ENCODE measurements at places on chromosomes 2 and 18.

DNA sequence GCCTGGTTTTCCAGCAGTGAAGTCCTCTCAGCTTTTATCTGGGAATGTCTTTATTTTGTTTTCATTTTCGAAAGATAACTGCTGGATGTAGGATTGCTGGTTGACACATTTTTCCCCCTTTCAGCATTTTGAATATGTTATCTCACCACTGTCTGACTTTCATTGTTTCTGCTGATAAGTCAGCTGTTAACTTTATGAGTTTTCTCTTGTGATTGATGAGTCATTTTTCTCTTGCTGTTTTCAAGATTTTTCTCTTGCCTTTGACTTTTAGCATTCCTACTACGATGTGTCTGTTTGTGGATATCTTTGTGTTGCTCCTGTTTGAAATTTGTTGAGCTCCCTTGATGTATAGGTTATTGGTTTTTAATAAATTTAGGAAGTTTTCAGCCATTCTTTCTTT is 85.5 kb downstream of the AGPS start:
- DNase-seq = peak; percentile 9

GRCh38 chr2:114543236-114543766 is 100.9 kb downstream of the DPP10 start:
- DNase-seq = peak; percentile 19

DNA sequence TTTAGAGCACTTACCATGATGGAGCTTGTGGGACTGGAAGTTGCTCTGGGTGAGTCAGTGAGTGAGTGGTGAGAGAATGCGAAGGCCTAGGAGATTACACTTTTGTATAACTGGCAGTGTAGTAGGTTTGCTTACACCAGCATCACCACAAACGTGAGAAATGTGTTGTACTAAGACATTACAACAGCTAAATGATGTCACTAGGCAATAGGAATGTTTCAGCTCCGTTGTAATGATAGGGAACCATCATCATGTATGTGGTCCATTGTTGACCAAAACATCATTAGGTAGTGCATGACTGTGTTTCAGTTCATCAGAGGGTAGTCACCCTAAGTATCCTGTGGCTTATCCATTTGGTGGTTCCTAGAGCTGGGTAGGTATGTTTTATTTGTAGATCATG is 11.9 kb downstream of the ZNF407 start:
- DNase-seq = no peak

DNA sequence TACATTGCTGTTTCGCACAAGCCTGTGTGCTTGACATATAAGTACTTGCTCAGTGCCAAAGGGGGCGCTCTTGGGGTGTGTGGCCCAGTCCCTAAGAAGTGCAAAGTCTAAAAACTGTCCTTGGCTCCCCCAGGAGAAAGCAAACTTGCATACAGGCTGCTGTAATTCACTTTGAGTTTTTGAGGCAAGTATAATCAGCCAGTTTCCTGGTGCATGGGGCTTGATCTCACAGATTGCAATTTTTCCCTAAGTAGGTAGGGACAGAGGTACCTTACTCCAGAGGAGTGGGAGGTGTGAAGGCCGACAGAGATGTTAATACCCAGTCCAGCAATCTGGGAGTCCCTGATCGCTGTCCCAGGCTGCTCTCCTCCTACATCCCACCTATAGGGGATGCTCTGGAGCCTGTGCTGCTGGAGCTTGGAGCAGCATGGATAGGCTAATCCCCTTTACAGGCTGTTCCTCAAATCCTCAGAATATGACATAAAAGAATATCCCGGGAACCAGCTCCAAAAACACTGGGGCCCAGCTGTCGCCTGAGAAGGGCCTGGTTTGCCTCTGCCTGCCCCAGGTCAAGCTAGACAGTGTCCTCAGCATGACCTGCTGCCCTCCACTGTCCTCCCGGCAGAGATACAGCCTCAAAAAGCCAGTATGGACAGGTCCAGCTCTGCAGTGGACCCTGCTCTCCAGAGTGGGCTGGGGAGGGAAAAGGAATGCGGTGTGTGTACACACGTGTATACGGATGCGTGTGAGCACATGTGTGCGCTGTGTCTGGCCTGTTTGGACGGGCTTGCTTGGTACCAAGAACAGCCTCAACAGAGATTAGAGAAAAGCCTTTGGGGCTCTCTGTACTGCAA is 136.5 kb upstream of the HAAO start:
- peak; percentile 96 for DNase-seq

DNA sequence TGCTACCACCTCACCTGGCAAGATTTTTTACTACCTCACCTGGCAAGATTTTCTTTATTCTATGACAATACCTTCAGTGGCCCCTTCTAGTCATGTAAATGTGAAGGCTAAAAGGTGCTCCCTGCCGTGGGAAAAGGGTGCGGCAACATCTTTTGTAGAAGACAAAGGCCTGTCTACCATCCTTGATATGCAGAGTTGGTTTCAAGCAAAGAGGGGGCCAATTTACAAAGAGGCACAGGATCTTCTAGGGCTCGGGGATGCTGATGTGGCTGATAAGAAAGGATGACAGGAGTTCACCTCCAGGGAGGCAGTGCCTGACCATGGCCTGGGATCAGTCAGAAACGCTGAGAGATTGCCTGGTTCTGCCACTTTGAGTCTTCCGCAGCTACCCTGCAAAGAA is 165.4 kb upstream of the SLC1A4 start:
- DNase-seq = no peak

GRCh38 chr2:1477196-1478040 is 64.2 kb downstream of the TPO start:
- DNase-seq = no peak

- no peak for DNase-seq
These were observed 681.2 kb downstream of the RNF144A start for GRCh38 chr2:7598402-7598801.

DNA sequence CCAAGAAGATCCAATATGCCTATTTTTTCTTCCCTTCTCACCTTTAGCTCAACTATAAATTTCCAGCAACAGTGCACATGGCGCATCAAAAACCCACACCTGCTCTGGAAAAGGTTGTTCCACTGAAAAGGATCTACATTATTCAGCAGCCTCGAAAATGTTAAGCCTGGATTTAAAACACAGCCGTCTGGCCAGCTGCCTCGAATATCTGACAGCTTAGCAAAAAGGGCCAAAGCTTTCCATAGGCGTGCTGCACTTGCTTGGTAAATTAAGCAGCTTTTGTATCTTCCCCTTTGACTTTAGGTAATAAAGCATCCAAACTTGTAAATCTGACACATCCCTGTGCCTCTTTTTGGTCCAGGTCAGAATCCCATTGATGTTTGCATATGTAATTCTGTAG is 20.5 kb downstream of the DAPL1 start:
- DNase-seq = no peak

DNA sequence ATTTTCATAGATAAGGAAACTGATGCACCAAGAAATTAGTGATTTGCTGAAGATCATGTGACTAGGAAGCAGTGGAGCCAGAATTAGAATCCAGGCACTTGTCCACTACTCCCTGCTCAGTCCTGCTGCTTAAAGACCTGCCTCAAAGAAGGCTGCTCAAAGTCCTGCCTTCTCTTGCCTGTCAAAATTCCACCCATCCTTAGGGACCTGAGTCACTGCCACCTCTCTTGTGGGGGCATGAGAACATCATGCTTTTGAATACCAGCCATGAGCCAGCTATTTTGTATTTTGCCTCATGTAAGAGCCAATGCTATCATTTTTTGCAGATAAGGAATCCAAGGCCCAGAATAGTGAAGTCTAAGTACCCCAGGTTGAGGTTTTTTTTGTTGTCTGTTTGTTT is 47.1 kb downstream of the DDX1 start:
- no peak for DNase-seq

GRCh38 chr18:22983175-22983574 is 50.0 kb downstream of the RBBP8 start:
- DNase-seq = peak; percentile 52

GRCh38 chr2:197786010-197786877 is 1.1 kb upstream of the BOLL start:
- DNase-seq = peak; percentile 50

GRCh38 chr2:20455076-20455587 is 8.3 kb downstream of the RHOB start:
- DNase-seq = no peak

- no peak for DNase-seq
These were observed 68.0 kb upstream of the NETO1 start for GRCh38 chr18:72935744-72936143.

- DNase-seq = no peak
These were observed 4.2 kb upstream of the CAPN14 start for GRCh38 chr2:31221544-31221943.

- DNase-seq = no peak
These were observed 215.4 kb upstream of the ITGA4 start for GRCh38 chr2:181241797-181242196.

DNA sequence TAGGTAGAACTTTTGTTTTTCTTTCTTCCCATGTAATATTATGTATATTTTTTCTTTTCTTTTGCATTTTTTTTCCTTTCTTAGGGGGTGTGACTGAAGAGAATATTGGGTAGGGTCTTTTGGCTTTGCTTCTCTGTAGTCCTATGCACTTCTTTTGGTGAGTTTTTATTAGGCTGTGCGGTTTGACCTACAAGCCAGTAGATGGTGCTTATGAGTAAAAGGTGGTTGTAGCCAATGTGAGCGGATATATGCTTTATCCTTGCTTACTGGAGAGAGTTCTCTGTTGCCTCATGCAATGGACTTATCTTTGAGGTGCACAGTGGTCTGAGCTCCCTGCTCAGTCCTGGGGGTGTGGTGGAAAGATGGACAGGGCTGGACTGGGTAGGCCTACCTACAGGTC is 52.7 kb downstream of the DSEL start:
- DNase-seq = peak; percentile 7

GRCh38 chr2:236160366-236161081 is 7.7 kb downstream of the GBX2 start:
- no peak for DNase-seq

- DNase-seq = no peak
These were observed 38.1 kb upstream of the SCLY start for GRCh38 chr2:238022594-238023157.

DNA sequence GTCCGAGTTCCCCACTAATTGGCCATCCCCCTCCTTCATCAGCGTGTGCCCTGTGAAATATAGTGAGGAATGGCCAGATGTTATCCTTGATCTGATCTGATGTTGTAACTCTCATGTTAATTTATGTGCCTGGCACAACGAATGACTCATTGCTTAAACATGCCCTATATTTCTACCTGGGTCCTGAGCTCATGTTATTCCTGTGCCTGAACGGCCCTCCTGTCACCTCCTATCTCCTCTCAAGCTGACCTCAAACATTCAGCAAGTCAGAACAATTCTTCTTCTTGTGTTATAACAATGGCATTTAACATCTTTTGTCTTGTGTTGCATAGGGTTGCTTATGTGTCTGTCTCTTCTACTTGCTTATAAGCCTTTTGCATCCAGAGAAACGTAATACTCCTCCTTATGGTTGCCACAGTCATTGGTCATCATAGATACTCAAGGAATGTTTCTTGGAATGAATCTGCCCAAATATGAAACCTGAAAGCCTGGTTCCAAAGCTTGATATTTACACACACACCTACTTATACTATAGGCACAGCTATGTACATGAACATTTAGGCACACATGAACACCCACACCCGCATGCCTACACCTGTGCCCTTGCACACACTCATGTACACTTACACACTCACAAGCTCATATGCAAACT is 80.2 kb upstream of the PHLPP1 start:
- no peak for DNase-seq

GRCh38 chr18:79887181-79888000 is 64.1 kb downstream of the SLC66A2 start:
- DNase-seq = no peak

DNA sequence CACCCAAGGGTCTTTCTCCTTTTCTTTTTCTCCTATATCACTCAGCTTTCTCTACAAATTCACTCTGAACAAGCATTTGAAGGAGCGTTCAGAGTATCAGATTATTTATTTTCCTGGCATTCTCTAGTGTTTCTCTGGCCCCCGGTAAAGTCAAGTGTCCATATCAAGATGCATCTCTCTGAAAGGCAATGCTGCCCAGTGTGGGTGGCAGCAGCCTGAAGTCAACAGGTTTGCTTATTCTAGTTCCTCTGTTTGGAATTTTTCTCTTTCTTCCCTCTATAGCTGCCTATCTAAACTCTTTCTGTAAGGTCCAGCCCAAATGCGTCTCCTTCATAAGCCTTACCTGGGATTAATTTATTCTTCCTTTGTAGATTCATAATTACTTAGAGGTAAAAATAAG is 526.2 kb upstream of the TNP1 start:
- DNase-seq = no peak

- no peak for DNase-seq
These were observed 109.9 kb upstream of the COPS8 start for GRCh38 chr2:236975766-236976165.

- no peak for DNase-seq
These were observed 17.8 kb downstream of the MYO1B start for GRCh38 chr2:191263050-191263449.

GRCh38 chr2:166609183-166609959 is 115.3 kb upstream of the SCN7A start:
- DNase-seq = no peak

GRCh38 chr2:39153312-39153711 is 32.5 kb upstream of the SOS1 start:
- no peak for DNase-seq

GRCh38 chr18:13390196-13390595 is 171.6 kb downstream of the LDLRAD4 start:
- no peak for DNase-seq

- DNase-seq = no peak
These were observed 897.9 kb upstream of the KLHL29 start for GRCh38 chr2:22487036-22487435.

DNA sequence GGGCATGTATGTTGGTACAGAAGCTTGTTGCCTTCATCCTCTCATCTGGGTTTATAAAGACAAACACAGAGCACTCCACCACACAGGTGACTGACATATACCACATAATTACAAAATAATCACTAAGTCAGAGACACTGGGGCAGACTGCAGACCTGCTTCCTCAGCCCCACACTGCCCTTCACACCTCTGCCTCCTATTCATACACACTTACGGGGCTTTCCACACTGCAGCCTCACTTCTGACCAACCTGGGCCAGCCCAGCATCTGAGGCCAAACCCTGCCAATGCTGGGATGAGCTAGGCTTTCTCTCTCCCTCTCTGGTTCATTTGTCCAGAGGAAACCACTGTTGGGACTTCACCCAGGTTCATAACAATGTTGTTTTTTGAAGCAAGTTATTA is 4.5 kb downstream of the EMX1 start:
- no peak for DNase-seq

GRCh38 chr2:176554101-176555048 is 285.1 kb downstream of the MTX2 start:
- peak; percentile 59 for DNase-seq

DNA sequence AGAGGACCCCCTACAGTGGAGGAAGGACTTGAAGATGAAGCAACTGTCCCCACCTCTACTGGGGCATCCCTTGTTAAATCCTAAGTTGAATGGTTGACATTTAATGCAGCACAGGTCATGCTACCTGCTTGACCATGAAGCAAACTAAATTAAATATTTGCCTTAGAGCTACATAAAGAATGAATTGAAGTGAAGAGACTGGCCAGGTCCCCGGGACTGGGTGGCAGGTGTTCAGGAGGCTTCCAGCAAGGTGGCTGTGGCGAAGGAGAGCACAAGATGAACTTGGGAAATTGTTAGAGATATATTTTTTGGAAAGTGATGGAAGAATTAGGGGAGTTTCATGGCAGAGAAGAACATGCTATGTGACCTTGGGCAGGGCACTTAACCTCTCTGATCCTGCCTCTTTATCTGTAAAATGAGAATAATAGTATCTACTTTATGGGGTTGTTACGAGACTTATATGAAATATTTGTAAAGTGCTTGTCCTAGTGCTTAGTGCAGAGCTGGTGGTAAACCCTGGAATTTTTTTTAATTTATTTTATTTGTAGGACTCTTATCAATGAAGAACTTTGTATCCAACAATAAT is 37.3 kb downstream of the EFR3B start:
- DNase-seq = no peak
